ENCODE measurements at places on chromosomes 12 and 14.

DNA sequence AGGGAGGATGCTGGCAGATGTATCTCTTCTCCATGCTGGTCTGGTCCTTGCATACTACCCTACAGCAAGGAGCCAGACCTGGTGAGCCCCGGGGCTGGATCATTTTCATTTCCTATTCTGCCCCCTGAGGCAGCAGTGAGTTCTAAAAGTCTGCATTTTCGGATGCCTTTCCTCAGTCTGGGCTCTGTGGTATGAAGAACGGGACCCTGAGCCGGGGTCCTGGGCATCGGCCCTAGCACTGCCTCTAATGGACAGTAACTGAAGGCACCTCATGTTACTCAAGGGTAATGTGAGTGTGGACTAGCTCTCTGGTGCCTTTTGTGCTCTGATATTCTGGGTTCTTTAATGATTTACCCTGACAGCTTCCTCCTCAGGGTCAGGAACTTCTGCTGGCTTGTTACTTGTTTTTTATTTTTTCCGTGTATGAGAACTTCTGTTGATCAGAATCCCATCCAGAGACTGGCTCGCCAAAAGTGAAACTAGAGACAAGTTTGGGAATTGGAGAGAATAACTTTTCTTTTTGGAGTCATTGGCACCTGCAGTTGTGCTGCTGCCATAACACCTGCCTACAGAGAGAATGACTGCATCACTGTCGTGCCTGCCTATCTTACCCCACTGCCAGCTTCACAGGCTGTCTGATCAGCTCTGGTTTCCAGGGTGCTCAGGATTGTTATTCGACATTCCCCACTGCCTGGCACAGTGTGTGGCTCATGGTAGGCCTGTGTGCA is 62.3 kb downstream of the SUSD6 start:
- peak; percentile 41 for DNase-seq

- DNase-seq, result no peak
These were observed 493.1 kb downstream of the NOVA1 start for GRCh38 chr14:26104717-26105116.

GRCh38 chr12:65306366-65307168 is 28.1 kb downstream of the MSRB3 start:
- DNase-seq, result peak; percentile 3

DNA sequence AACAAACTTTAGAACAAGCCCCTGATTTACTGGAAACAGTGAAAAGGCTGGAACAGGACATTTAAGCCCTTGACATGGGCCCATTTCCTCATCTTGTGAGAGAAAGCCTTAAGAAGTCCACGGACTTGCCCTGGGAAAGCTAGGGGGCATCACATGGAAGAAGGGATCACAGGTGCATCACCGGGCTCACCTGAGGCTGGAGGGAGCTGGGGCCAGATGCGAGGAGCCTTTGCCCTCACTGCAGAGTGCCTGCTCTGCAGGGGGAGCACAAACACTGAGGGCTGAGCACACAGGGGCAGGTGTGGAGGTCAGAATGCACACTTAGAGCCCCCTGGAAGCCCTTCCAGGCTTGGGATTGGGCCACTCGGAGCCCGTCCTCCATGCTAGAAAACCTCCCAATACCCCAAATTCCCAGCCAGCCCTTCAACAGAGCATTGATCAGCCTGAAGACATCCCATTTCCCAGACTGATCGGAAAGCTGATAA is 5.2 kb upstream of the KRT1 start:
- no peak for DNase-seq

- DNase-seq, result no peak
These were observed at the start of gene LBHD2 for GRCh38 chr14:103084021-103084919. LBHD2 (plus strand) TSS chr14:103084210; CDS start chr14:103086013, 1,803 bp downstream.

GRCh38 chr12:113368331-113368730 is 9.9 kb downstream of the PLBD2 start:
- DNase-seq, result no peak

DNA sequence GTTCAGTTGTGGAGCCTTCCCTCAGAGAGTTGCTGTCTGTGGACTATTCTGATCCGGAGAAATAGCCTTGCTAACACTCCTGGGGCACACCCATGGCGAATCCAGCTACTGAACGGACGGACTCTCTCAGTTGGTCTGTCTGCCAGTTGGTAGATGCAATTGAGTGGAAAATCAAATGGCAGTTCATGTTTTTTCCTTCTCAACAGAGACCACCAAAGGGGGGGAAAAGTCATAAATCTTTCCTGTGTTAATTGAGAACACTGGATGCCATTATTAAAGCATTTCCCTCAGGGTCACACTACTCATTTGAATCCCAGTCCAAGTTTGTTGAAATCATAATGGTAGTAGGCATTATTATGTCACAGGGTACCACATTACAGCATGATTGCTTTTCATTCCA is 354.3 kb upstream of the FAR2 start:
- DNase-seq, result no peak

DNA sequence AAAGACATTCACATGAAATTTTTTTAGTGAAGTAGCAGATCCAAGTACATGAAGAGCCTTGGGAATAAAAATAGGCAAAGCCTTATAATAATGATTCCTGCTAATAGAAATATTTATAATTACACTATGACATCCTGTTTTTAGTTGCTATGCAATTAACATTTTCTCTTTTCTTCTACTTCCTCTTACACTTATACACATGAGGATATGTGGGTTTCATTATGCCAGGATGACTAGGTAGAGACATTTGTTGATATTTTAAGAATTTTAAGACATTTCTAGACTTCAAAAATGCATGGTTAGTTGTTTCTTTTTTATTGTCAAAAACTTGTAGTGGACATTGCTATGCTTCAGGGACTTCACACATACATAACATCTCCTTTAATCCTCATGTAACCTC is 326.8 kb downstream of the SYT1 start:
- no peak for DNase-seq

DNA sequence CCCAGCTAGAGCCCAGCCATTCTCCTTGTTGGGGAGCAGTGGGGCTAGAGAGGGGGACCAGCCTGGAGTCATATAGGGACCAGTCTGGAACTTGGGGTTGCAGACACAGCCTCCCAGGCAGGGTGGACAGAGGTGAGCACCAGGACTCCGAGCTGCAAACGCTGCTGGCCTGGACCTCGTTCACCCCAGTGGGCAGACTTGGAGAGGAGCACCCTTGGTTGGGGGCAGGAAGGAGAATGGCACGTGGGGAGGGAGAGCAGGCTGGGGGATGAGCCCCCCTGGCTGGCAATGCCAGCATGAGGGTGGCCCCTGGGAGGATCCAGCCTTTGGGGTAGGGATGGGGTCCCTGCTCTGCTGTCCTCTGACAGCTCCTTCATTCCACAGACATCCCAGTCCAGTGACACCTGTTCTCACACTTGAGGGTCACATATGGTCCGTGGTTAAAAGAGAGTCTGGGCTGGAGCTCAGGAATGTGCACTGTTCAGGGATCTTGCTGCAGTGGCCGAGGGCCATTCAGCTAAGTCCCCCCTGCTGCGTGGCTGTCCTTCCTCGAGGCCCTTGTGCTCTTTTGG is 2.8 kb downstream of the LBHD2 start:
- DNase-seq, result no peak

GRCh38 chr12:102631274-102631673 is 150.9 kb upstream of the IGF1 start:
- DNase-seq, result no peak
